ENCODE measurements at places on chromosomes 4 and X.

DNA sequence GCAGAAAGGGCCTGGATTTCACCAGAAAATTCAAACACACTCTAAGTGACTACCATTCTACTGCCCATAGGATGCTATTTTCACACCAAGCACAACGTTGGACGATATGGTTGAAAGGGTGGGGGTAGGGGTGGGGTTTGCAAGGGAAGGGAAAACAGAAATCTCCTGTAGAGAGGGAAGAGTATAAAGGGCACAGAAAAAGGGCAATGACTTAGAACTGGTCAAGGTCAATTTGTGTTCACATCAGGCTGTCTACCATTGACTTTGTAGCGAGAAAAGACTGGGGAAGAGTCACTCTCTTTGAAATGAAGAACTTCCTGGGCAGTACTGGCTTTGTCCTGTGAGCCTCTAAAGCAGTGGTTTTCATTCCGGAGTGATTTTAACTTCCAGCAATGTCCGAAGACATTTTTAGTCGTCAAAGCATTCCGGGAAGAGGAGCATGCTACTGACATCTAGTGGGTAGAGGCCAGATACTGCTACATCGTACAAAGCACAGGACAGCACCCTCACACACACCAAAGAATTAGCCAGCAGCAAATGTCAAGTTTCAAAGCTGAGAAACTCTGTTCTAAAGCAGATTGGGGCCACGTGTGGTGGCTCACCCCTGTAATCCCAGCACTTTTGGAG is 48.4 kb upstream of the SLC7A3 start:
- no peak for DNase-seq

- no peak for DNase-seq
These were observed 91.8 kb upstream of the PSAPL1 start for GRCh38 chr4:7526491-7526890.

- no peak for DNase-seq
These were observed 118.3 kb downstream of the DNAAF6 start for GRCh38 chrX:107324493-107325310.

GRCh38 chrX:121258545-121258944 is 211.1 kb downstream of the GLUD2 start:
- DNase-seq, result no peak

GRCh38 chr4:158025131-158025530 is 147.7 kb downstream of the GASK1B start:
- no peak for DNase-seq

DNA sequence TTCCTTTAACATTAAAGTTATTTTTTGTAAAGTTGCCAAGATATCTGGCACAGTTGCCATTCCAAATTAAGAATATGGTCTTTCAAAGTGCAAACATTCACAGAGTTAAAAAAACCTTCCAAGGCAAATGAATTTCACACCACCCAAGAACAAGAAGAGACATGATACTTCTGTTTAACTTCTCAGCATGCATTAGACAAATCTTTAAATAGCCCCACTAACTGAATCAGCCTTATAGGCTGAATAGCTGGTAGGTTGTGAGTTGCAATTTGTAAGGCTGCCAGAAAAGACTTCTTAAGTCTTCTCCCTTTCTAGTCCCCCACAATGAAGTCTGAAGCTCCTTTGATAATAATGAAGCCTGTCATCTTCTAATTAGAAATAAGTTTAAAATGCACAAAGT is 95.6 kb downstream of the MAPK10 start:
- no peak for DNase-seq

DNA sequence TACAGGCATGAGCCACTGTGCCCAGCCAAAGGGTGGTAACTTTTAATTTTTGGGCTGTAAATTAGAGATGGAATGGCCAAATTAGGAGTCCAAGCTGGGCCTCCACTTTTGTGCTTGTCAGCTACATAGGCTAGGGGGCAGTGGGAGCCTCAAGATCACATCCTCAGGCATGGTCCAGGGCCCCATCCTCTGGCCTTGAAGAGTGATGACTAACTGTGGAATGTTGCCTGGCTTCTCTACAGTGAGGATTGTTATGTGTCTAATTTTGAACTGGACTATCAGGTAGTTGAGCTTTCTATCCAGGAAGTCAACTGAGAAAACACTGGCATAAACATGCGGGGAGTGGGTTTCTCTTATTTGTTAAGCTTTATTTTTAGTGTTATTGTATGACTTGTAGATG is 33.0 kb downstream of the CCNG2 start:
- DNase-seq, result no peak

GRCh38 chr4:80101792-80102116 is 28.7 kb upstream of the ANTXR2 start:
- DNase-seq, result no peak

GRCh38 chr4:79334783-79335182 is 8.9 kb upstream of the NAA11 start:
- no peak for DNase-seq

GRCh38 chr4:156763511-156763910 is 208.1 kb downstream of the PDGFC start:
- no peak for DNase-seq

DNA sequence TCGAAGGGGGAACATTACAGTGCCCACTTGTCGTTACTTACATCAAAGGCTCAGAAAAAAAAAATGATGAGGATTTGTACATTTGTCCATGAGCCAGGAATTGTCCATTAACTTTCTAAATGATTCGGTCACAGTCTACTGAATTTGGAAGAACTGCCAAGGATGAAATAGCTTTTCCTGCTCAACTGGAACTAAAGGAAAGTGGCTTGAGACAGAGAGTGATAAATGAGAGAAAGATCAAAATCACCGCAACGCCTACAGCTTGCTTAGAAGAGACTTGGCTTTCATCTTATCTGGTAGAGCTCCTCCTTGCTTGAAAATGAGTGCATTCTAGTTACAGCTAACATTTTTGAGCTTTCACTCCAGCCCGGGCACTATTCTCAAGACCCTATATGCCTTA is 55.5 kb upstream of the ADGRG2 start:
- DNase-seq, result no peak

GRCh38 chr4:183095199-183095512 is 3.9 kb upstream of the WWC2 start:
- DNase-seq, result no peak

GRCh38 chrX:30313322-30313721 is 4.1 kb upstream of the NR0B1 start:
- DNase-seq, result no peak

DNA sequence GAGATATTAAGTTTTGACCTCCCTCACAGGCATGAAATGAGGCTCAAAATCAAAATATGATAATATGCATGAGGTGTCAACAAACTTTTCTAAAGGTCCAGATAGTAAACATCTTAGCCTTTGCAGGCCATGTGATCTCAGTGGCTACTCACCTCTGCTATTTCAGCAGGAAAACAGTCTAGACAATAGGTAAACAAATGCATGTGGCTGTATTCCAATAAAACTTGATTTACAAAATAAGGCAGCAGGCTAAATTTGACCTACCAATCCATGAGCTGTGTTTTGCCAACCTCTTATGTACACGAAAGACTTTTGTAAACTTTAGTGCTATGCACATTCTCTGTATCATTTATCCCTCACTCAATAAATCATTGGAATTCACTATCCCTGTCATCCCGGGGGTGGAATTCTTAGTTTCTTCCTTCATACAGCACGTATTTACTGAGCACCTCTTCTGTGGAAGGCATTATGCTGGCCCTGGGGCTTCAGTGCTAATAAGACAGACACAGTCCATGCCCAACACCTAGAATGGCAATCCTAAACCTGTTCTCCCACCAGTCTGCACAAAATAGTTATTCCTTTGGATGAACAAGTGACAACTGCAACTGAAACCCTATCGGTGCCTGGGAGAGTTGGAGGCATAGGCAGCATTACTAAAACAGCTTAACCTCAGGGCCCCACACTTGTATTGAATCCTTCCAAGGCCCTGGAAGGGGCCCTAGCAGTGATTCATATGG is 19.9 kb downstream of the MAGEB17 start:
- DNase-seq, result no peak

- DNase-seq, result no peak
These were observed 7.3 kb downstream of the TSR2 start for GRCh38 chrX:54447461-54447860.

- DNase-seq, result no peak
These were observed 86.3 kb downstream of the FBXL5 start for GRCh38 chr4:15568821-15569220.

- no peak for DNase-seq
These were observed 11.2 kb upstream of the AMOT start for GRCh38 chrX:112851806-112852205.

DNA sequence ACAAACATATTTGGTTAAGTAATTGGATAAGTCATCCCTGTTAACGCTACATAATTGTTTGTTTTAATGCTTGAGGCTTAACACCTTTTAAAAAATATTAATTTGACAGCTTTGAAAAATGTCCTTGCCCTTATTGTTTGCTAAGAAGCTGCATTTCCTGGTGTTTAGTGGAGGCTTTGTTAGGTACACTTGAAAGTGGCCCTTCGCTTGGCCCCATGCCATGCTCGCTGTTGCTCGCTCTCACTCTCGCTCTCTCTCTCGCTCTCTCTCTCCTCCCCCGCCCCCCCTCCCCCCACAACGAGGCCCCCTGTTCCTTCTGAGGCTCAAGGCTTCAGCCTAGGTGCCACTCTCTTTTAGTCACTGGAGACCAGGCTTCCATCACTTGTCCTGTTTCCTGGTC is 139.6 kb downstream of the DCLK2 start:
- no peak for DNase-seq

- no peak for DNase-seq
These were observed 175.3 kb downstream of the TSPAN5 start for GRCh38 chr4:98482847-98483806.

DNA sequence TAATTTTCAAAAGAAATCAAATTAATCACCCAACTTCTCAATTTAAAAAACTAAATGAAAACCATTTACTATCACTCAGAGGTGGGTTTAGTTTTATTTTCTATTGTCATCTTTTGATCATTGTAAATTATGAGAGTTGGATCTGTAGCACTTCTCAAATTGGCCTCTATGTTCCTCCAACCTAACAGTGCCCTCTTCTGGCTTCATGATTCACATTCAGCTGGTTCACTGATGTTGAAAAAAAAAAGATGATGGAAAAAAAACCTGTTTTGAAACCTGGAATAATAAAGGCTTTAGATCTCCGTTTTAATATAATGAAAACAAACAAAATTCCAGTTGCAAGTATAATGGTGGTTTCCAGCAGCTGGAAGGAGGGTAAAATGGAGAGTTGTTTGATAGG is 2.4 kb upstream of the NBDY start:
- DNase-seq, result peak; percentile 65

GRCh38 chr4:2823671-2824328 is 19.8 kb upstream of the ADD1 start:
- no peak for DNase-seq

DNA sequence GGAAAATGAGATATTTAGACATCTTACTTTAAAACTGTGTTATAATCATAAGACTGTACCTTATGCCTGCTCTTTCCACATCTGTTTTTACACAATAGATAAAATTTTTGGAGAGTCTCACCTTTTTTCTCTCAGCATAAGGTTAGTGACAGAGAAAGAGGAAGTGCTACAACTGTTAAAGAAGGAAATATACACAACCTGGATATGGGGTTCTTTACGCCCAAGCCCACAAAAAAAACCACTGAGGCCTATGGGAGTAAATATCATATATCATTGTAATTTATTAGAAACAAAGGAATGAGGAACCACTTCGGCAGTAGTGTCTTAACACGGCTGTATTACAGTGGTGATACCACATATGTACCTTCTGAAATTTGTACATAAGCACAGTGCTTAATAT is 265.9 kb upstream of the GK2 start:
- DNase-seq, result no peak

- DNase-seq, result no peak
These were observed 1.4 kb downstream of the NSG1 start for GRCh38 chr4:4388311-4388790.
